Brain microvascular endothelial cell (primary cell): ENCODE measurements at places on chromosomes 6 and 20.

- no peak for DNase-seq
Measured at GRCh38 chr6:3073382-3073781, 5.1 kb downstream of the RIPK1 start.

DNA sequence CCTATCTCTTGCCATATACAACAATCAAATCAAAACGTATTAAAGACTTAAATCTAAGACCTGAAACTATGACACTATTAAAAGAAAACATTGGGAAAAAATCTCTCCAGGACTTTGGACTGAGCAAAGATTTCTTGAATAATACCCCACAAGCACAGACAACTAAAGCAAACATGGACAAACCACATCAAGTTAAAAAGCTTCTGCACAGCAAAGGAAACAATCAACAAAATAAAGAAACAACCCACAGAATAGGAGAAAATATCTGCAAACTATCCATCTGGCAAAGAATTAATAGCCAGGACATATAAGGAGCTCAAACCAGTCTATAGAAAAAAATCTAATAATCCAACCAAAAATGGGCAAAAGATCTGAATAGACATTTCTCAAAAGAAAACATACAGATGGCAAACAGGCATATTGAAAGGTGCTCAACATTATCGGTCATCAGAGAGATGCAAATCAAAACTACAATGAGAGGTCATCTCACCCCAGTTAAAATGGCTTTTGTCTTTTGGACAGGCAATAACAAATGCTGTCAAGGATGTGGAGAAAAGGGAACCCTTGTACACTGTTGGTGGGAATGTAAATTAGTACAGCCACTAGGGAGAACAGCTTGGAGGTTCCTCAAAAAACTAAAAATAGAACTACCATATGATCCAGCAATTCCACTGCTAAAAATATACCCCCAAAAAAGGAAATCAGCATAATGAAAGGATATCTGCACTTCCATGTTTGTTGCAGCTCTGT, 76.2 kb downstream of the SNX5 start:
- DNase-seq: no peak

DNA sequence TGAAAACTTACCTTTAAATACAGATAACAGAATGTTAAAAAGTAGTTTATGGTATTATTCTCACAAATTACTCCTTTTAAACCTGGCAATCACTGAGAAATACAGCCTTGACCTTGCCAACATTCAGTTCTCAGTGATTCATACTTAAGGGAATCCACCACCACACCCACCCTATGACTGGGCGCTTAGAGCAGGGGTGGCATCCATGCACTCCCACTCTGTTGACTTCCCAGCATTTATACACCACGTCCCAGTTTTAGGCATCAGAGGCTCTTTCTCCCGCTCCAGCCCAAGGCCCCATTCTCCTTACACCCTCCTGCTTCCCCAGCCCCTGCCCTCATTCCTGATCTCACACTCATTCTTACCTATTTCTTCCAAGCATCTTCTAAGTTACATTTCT, 16.3 kb downstream of the TRAF3IP2 start:
- peak; percentile 57 for DNase-seq

GRCh38 chr20:40654876-40655275, 34.2 kb downstream of the MAFB start:
- peak; percentile 12 for DNase-seq

- DNase-seq: peak; percentile 20
Measured at GRCh38 chr20:5720696-5721095, 29.5 kb upstream of the SHLD1 start.
